ENCODE measurements at places on chromosomes 11 and 22.

GRCh38 chr11:27468209-27468994 is 4.2 kb downstream of the LGR4 start:
- no peak for DNase-seq

DNA sequence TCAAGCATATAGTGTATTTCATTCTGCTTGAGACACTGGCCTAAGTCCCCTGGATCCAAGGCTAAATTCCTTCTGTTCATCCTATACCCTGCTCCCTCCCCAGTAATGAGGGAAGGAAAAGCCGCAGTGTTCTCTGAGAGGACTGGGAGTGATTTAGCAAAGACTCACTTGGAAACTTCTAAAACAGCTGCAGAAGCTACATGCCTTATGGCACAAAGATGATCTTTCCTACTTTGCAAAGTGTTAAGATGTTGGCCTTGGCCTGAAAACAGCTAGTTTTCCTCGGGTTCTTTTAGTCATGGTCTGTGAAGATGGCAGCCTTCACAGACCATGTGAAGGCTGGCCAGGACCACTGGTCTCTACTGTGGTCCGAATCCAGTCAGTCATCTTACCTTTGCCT is 65.7 kb downstream of the ABTB2 start:
- no peak for DNase-seq

DNA sequence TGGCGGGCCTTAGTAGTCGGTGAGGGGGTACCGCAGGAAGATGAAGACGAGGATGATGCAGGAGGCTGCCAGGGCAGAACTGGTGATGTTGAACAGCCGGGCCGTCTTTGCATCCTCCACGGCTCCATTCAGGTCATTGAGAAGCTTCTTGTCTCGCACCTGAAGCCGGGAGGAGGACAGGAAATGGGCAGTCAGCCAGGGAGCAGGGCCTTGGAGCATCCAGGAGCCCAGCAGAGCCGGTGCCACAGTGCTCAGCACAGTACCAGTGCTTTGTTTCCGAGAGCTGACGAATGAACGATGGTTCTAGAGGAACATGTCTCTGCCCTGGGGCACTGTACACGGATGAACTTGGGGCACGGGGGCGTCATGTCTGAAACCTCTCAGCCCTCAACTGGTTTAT is 15.1 kb downstream of the IFITM10 start:
- DNase-seq = no peak

DNA sequence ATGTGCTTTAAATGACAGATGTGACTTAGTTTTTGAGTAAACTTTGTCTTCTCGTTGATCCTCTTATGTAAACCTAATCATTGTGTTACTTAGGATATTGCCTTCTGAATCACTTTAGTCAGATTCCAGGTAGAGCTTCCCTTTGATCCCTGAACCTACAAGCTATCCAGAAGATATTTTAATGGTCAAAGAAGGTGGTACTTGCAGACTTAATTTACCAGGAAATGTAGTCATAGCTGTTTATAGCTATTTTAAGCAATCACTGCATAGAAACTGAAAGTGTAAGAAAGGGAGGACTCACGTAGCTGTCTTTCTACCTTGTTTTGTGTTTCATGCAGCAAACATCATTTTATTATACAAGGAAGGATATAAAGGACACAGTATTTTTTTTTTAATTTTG is 189.5 kb downstream of the DDX10 start:
- no peak for DNase-seq

GRCh38 chr11:70594031-70594430 is 195.7 kb downstream of the CTTN start:
- DNase-seq = no peak

- DNase-seq = no peak
Observed at GRCh38 chr11:62500650-62501030, 46.0 kb downstream of the AHNAK start.

DNA sequence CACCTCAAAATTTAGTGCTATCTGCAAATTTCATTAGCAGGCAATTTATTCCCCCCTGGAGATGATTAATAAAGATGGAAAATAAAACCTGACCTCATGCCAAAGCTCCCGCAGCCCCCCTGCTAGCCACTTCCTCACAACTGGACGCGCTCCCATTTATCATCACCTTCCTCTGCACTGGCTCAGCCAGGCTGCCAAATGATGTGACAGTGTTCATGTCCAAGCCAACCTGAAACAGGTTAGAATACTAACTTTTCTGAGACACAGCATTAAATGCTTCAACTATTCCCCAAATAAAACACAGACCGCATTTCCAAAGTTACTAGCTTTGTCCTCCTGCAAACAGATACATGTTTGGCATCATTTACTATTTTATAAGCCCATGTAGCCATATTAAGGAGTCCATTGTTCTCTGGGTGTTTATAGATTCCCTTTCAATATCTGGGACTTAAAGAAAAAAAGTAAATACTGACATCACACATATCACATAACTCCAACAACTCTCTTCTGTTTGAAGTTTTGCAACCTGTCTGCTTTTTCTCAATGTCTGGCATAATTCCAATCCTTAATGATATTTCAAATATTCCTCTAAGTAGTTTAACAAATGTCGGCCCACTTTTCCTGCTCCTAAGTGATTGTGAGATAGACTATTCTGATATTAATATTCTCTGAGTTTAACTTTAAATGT is 829.7 kb upstream of the FAT3 start:
- no peak for DNase-seq

DNA sequence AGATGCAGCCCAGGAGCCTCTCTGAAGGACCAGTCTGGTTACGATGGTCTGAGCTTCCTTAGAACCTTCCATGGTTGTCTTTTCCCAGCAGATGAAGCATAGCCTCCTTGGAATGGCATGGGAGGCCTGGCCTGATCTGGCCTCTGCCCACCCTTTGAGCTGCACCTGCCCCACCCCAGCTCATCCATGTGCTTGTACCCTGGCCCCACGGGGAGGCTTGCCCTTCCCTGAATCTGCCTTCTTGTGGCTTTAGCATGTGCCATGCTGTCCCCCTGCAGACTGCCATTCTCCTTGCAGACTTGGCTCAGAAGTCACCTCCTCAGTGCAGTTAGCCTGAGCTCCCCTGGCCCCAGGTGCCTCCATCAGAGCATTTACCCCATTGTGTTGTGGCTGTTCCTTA is 62.5 kb downstream of the FBLN1 start:
- no peak for DNase-seq

- DNase-seq = no peak
Observed at GRCh38 chr11:19025481-19026406, 34.8 kb downstream of the MRGPRX2 start.

GRCh38 chr11:86641537-86642261 is 30.7 kb downstream of the ME3 start:
- DNase-seq = no peak

- no peak for DNase-seq
Observed at GRCh38 chr11:108198833-108199232, 23.6 kb downstream of the NPAT start.

GRCh38 chr11:75509020-75509720 is 16.6 kb downstream of the GDPD5 start:
- no peak for DNase-seq

Measured in CD4-positive, alpha-beta T cell (primary cell).